Hematopoietic multipotent progenitor cell treated with erythropoietin and hydrocortisone succinate and interleukin-3 and kit ligand, for 8 days (in vitro differentiated cells): ENCODE measurements at places on chromosomes 11 and 22.

GRCh38 chr11:30758518-30758917, 172.4 kb upstream of the MPPED2 start:
- no peak for DNase-seq

GRCh38 chr11:107648242-107648641, 57.3 kb downstream of the ELMOD1 start:
- no peak for DNase-seq

GRCh38 chr11:2394818-2395105, 5.8 kb upstream of the TSSC4 start:
- DNase-seq = no peak

GRCh38 chr11:114228435-114229411, 67.5 kb upstream of the NNMT start:
- no peak for DNase-seq

- DNase-seq = no peak
Observed at GRCh38 chr11:31656051-31656450, 146.5 kb downstream of the ELP4 start.

DNA sequence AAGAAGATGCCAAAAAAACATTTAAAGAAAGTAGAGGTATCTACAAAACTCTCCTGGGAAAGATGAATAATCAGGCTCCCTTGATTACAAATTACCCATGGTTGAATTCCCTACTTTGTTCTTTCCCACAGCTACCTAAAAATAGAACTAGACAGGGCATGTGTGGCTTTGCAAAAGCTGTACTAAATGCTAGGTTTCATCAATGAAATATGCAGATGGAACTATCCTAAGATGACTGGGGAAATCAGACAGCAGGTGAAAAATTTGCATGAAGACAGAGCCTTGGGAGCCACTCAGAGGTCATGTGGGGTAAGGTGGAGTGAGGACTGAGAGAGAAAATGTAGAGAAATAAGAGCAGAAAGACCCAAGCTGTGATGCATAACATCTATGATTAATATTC, 14.7 kb downstream of the LAYN start:
- no peak for DNase-seq

DNA sequence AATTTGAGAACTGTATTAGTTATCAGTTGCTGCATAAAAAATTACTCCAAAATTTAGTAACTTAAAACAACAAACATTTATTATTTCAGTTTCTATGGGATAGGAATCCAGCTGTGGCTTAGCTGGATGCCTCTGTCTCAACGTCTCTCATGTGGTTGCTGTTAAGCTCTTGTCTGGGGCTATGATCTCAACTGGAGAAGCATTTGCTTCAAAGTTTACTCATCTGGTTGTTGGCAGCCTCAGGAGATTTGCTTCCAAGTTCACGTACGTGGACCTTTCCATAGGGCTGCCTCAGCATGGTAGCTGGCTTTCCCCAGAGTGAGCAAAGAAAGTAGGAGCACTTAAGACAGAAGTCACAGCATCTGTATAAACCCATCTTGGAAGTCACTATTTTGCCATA, 144.9 kb upstream of the SESN3 start:
- no peak for DNase-seq

- no peak for DNase-seq
Observed at GRCh38 chr11:115054570-115055538, 376.5 kb downstream of the NXPE2 start.

DNA sequence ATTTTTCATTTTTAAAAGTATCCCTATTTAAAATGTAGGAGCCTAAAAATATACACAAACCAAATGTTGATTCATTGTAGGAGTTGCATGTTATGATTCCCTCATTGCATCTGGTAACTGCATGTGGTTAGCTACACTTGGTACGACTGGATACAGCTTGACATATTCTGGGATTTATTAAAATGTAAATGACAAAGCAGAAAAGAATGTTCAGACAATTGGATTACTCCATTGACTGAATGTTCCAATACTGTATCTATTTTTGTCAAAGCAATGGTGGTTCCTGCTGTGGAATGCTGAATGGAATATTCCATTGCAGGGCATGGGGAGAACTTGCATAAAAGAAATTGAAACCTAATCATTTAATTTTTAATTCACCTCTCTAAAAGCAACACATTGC, 30.8 kb downstream of the BLID start:
- DNase-seq = no peak

DNA sequence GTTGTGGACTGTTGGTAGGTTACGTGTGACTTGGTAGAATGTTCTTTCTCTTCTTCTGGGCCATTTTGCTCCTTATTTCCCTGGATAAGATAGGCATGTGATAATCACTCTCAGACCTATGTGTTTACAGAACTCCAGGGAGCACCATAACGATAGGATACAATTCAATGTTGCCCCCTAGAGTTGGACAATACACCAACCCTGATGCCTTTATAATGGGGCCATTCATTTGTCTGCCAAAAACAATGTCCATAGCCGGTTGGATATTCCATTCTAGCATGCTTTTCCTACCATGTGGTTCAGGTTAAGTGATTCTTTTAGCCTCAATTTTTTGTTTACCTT, 60.5 kb downstream of the APIP start:
- DNase-seq = no peak

GRCh38 chr11:46326813-46327416, 20.3 kb upstream of the DGKZ start:
- no peak for DNase-seq

DNA sequence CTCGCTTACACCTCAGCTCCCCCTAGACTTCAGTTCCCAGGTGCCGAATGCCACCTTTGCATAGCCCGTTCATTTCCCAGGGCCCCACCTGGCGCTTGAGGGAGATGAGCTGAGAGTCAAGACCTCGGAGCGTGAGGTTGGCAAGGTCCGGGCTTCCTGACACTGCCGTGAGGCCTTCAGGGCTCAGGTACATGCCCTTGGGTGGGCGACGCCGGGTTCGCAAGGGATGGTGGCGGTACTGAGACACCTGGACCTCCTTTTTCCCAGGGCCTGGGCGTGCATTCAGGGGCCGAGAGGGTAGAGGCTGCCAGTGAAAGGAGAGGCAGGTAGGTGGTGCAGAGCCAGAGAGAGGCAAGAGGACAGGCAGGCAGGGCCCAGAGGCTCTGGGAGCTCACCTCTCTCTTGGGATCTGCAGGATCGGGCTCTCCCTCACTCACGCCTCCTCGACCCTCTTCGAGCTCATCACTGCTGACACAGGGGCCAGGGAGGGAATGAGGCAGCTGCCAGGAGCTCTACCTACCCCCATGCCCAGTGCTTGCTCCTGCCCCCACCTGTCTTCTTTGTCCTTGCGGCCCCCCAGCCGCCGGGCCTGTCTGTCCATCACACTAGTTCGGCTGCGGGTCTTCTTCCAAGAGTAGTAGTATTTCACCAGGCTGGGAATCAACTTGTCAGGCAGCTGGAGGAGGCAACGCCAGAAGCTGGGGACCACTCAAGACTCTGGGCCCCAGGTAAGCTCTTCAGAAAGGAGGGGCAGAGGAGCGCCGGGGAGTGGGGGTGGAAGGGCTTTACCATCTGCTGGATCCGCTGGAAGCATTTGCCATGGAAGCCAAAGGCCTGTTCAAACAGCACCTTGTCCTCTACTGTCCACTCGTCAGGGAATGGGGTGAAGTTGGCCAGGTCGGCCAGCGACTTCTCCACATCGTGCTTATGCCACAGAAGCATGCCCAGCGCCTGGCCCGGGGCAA, 2.8 kb downstream of the RCOR2 start:
- DNase-seq = no peak

GRCh38 chr11:34068111-34068510, 16.6 kb downstream of the CAPRIN1 start:
- no peak for DNase-seq

- DNase-seq = no peak
Observed at GRCh38 chr22:20590477-20591294, 83.3 kb downstream of the MED15 start.

DNA sequence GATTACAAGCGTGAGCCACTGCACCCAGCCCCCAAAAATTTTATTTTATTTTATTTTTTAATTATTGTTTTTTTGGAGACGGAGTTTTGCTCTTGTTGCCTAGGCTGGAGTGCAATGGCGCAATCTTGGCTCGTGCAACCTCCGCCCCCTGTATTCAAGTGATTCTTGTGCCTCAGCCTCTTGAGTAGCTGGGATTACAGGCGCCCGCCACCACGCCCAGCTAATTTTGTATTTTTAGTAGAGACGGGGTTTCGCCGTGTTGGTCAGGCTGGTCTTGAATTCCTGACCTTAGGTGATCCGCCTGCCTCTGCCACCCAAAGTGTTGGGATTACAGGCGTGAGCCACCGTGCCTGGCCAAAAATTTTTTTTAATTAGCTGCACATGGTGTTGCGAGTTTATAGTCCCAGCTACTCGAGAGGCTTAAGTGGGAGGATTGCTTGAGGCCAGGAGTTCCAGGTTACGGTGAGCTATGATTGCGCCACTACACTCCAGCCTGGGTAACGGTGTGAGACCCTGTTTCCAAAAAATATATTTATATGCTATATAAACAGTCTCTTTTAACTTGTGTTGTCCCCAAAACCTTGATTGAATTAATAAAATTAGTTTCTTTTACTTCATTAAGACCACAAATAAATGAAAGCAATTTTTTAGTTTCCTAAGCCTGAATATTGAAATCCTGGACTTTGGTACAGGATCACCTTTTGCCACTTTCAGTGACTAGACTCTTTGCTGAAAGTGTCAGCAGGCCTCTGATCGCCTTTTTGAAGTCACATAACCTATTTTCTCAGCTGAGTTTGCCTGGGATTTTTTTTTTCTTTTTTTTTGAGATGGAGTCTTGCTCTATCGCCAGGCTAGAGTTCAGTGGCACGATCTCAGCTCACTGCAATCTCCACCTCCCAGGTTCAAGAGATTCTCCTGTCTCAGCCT, 16.2 kb downstream of the ATG13 start:
- DNase-seq = no peak

GRCh38 chr11:15489281-15489680, 374.6 kb downstream of the INSC start:
- no peak for DNase-seq
